ENCODE measurements at places on chromosomes 11 and 22.

DNA sequence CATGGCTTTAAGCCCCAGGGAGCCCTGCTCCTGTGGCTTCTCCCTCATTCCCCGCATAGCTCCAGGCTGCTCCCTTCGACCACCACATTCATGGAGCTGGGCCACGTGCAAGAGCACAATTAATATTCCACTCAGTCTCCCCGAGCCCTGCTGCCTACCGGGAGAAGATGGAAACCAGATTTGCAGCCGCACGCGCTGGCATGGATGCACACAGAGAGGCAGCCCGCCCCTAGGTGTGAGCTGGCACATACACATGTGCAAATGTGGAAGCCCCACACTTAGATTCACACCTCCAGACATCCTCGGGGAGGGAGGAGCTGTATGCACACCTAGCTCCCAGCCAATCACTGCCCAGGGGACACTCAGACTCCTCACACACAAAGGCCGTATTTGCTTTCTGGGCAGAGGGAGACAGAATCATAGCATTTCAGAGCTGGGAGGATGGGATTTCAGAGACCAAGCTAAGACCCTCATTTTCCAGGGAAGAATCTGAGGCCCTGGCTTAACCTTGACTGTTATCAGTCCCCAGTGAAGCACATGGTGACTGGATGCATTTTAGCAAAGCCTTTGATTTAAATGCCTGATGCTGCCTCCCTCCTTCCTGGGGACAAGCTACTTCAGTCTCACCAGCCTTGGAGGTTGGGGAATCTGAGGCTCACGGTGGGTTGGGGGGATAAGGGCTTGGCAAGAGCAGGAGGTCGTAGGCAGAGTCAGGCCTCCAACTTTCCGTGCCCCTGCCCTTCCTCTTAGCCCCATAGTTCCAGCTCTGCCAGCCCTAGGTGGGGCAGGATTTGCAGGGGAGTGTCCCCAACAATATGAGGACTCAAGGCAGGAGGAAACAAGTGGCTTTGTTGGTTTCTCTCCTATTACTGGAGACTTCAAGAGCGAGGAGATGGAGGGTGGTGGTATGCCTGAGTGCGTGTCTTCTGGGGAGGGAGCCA is 5.3 kb upstream of the CREB3L1 start:
- DNase-seq = no peak

DNA sequence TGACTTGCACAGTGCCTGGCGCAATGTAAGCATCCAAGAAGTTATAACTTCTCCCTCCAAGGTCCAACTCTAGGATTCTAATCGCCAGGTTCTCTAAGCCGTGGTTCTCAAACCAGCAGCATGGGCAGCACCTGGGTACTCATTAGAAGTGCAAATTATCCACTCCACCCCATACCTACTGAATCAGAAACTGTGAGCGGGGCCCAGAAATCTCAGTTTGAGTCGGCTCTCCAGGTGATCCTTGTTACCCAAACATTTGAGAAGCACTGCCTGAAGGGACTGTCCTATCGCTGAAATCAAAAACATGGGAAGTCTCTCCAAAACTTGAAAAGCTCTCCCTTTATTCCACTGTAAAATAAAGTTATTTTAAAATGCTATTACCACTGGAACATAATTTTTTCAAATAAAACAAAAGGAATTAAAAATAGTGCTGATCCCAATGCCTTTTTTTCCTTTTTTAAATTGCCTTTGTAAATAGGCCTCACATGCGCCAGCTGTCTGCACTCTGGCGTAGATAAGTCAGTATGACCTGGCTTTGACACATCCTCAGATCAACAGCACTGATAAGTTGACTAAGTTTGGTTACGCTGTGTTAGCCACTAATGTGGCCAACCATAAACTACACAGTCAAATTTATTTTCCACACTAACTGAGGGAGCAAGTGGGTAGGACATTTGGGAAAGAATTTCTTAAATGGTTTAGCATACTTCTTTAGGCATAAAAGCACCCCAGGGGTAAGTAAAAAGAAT is 8.4 kb upstream of the CTR9 start:
- no peak for DNase-seq

DNA sequence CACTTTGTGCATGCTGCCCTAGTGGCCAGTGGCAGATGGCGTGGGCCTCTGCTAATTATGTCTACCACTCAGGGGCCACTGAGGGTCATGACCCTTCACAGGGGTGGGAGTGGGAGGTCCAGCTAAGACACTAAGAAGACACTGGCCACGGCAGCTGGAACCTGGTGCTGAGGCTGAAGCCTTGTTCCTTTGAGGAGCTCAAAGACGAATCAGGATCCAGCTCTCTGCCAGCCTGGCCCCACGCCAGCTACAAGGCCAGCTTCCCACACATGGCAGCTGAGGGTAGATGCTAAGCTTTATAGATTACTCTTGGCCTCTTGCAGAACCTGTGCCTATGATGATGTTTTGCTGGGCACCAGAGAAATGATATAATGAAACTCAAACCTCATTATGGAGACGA is 226.3 kb downstream of the DSCAML1 start:
- no peak for DNase-seq

GRCh38 chr22:45441138-45441537 is 27.6 kb downstream of the RIBC2 start:
- no peak for DNase-seq

GRCh38 chr11:130414107-130415080 is 14.0 kb downstream of the ADAMTS8 start:
- no peak for DNase-seq

DNA sequence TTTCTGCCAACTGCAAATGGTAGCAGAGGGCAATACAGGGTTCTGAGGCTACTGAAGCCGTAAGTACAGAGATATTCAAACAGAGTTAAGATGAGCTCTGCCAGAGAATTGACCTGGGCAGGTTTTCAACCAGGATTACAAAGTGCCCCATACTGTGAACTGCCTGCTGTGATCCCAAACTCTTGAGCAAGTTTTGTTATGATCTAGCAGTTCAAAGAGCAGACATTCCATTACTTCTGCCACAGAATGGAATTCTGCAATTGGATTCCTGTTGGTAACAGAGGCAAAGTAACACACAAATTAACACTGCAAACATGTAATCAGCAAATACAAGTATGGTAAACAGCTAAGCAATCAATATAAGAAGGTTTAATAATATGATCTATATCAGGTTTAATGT is 31.2 kb downstream of the ALG9 start:
- no peak for DNase-seq

GRCh38 chr11:131253656-131254151 is 116.7 kb upstream of the NTM start:
- no peak for DNase-seq

GRCh38 chr22:24333301-24333700 is 62.7 kb downstream of the SPECC1L start:
- no peak for DNase-seq

DNA sequence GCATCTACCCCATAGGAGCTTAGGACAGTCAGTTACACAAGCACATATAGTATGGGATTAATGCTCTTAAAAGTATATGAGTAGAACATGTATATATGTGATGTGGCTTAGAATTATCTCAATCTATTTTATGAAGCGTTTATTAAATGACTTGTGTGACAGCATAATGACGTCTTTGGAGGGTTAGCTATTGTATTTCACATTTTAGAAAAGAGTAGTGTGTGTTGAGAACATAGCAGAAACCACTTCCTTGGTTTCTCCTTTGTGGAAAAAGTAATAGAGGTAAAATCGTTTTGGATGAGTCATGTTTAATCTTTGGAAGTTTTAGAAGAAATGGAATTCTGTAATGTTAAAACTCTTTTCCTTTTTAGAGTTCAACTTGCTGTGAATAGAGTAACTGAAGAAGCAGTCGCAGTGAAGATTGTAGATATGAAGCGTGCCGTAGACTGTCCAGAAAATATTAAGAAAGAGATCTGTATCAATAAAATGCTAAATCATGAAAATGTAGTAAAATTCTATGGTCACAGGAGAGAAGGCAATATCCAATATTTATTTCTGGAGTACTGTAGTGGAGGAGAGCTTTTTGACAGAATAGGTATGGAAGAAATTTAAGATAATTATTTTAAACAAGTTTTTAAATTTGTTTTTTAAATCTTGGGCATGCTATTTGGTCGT is 2.4 kb downstream of the CHEK1 start:
- DNase-seq = no peak

DNA sequence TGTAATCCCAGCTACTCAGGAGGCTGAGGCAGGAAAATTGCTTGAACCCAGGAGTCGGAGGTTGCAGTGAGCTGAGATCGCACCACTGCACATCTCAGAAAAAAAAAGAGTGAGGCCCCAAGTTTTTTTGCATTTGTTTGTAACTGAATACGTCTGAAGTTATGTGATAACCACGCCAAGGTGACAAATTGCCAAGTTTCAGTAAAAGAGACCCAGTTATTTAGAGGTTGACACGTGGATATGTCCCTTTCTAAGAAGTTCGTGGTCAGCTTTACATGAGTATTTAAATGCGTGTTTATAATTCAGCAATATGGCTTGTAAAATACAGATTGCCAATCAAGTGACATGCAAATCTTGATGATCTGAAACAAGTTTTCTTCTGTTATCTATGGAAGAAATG is 8.0 kb downstream of the PPARA start:
- DNase-seq = no peak

- DNase-seq = no peak
Observed at GRCh38 chr11:7473717-7474116, 11.6 kb upstream of the OLFML1 start.

DNA sequence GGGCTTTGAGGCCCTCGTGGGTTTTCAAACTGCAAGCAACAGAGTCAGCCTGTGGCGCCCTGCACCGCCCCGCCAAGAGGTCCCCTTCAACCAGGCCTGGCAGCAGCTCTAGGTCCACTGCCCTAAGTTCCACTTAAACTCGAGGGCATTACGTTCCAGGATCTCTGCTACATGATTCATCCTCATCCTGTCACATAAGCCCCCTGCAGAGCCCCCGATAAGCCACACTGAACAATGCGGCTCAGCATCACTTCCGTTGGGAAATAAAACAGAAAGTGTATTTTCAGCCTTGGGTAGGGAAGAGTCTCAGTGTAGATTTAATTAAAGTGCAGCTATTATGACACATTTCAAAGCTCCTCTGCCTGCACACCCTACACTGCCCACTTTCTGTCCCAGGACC is 24.6 kb downstream of the SULT4A1 start:
- no peak for DNase-seq

DNA sequence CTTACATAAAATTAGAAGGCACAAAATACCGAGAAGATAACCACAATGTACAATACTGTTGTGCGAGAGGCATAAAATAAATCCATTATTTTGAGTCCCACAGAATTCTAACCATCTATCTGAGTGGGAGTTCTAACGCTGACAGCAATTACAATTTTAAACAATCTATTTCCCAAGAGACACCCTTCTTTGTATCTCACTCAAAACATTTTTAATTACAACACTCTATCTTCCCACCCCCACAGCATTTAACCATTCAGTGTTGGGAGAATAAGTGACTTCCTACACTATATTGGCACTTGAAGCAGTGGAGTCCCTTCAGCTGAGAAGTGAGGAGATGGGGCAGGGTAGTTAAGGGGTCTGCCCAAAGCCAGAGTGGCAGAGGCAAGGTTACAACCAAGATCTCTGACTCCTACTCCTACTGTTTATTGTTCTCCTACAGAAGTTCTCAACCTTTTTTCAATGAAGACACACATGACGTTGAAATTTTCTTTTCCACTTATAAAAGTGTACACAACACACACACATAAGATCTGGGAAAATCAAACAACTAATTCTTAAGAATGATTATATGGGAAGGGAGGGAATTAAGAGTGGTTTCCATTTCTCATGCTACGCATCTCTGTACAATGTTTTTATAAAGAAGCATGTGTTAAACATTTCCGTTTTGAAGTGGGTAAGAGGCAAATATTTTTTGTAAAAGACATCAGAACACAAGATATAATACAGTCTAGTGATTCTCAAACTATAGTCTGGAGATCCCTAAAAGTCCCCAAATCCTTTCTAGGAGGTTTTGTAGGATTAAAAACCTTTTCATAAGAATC is 10.9 kb downstream of the SLC25A17 start:
- DNase-seq = no peak

DNA sequence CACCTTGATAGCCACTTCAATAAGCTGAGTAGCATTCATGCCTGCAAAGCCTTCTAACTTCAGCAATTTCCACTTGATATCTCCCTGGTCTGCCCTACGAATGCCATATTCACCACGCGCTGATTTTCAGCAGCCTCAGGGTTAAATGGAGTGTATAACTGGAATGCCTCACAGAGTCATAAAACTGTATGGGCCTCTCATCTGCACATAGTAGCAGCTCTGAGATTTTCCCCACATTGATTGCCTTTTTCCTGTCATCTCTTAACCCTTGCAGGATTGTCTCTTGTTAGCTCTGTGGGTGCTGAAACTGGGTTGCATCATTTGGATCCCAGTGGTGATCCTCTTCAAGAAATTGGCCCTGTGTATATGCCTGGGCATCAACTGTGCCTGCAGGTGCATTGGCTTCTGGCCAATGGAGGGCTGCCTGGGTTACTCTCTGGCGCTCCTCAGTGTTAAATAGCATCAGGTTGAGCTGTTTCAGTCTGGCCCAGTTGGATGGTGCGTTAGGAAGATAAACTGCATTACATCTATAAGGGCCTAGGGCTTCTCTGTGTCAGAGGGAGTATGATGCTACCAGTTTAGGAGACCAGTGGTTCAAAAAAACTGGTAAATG is 17.4 kb upstream of the GLYATL1 start:
- DNase-seq = no peak

- DNase-seq = no peak
Observed at GRCh38 chr11:2666828-2667570, 32.8 kb downstream of the KCNQ1OT1 start.

DNA sequence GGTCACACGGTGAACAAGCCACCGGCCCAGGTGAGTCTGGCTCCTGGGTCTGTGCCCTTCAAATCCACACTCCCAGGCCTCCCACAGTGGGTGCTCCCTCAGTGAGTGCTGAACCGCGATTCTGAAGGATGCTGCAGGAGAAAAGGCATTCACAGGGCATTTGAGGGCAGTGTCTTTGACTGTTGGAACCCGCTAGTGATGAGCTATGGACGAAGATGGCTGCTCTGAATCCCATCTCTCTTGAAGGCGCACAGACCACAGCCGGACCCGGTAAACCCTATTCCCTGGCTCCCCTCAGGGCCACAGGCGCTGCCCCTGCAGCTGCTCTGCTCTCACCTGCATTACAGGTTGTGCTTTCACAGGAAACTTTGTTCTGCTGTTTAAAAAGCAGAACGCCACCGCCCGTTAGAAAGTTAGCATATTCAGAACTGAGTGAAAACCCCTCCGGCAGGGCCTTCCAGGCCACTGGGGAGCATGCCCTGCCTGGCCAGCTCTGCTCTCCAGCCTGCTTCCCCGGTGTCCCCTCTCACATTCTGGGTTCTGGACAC is 3.2 kb downstream of the LRRC32 start:
- DNase-seq = no peak

GRCh38 chr11:111097191-111097590 is 148.3 kb upstream of the POU2AF2 start:
- DNase-seq = no peak

DNA sequence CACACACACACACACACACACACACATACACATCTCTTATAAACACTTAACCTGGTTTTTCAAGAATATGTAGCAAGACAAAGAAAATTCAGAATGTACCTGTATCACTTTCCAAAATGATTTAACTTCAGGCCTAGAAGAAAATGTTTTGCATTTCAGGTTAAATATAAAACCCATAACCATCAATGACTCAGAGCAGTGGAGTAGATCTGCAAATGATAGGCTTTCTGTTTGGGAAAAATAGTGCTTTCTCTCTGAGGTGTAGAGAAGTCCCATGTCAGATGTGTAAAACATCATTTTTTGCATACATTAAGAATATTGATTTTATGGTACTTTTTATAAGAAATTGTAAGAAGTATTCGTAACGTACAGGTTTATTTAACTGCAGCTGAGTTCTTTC is 116.9 kb downstream of the STK33 start:
- DNase-seq = no peak

Measured in stimulated activated CD8-positive, alpha-beta memory T cell treated with anti-CD3 and anti-CD28 coated beads, Interleukin-15, amount 100 ng/mL, for 4 hours (primary cell).